Activated naive CD4-positive, alpha-beta T cell (primary cell): ENCODE measurements at places on chromosomes 7 and 10.

GRCh38 chr7:45692031-45692430, 117.9 kb downstream of the ADCY1 start:
- no peak for DNase-seq

GRCh38 chr10:28806951-28807759, 129.8 kb downstream of the BAMBI start:
- no peak for DNase-seq

- no peak for DNase-seq
These were observed 3.5 kb downstream of the ZNF467 start for GRCh38 chr7:149769915-149770314.

DNA sequence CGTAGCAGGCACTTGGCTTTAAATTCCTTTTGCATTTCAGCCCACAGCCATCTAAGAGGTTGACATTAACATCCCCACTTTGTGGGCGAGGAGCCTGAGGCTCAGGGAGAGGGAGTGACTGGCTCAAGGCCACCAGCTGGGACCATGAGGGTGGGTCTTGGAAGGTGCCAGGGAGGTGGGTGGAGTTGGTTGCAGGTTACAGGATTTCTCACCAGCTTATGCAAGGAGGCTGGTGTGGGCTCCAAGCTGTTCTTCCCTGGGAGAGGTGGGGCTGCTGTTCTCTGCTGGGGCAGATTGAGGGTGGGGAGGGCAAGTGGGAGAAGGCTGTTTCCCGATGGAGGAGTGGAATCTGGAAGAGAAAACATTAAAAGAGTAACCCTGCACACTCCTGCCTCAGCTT, 14.1 kb upstream of the C10orf95 start:
- no peak for DNase-seq

DNA sequence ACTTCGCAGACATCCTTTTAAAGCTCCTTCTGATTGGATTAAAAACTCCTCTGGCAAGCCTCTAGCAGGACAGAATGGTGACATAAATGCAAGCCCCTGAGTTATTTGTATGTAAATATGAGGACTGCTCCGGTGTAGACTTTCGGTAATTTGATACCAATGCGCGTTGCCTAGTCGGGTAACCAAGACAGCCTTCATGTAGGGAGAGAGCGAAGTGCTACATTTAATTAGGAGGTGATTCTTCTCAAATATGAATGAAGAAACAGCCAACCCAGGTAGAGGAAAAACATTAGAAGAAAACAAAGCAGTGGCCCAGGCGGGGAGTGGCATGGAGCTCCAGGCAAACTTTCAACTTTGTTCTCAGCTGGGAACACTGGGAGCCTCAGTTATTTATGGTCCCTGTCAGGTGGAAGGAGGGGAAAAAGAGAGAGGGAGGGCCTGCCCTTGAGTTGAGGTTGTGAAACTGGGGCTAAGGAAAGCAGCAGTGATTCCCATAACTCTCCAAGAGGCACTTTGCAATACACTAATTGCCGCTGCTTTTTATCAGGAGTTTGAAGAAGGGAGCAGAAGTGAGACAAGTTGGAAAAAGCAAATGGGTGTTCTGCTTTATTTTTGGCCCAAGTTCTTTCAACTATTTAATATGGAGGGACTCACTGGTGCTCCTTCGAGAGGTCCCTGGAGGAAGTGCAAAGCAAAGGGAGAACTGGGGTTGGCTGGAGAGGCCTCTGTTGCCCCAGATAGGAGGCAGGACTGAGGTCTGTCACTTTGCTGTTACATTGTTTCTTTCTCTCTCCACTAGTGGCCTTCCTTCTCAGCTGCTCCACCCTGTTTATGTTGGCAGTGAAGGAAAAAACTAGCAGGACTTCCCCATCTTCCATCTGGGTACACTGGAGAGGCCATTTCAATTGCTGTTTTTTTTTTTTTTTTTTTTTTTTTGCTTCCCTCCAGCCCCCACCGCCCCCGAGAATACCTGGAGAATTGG, 234.6 kb upstream of the CCDC6 start:
- no peak for DNase-seq

- DNase-seq = no peak
These were observed 62.2 kb upstream of the TRIM8 start for GRCh38 chr10:102581981-102582580.

DNA sequence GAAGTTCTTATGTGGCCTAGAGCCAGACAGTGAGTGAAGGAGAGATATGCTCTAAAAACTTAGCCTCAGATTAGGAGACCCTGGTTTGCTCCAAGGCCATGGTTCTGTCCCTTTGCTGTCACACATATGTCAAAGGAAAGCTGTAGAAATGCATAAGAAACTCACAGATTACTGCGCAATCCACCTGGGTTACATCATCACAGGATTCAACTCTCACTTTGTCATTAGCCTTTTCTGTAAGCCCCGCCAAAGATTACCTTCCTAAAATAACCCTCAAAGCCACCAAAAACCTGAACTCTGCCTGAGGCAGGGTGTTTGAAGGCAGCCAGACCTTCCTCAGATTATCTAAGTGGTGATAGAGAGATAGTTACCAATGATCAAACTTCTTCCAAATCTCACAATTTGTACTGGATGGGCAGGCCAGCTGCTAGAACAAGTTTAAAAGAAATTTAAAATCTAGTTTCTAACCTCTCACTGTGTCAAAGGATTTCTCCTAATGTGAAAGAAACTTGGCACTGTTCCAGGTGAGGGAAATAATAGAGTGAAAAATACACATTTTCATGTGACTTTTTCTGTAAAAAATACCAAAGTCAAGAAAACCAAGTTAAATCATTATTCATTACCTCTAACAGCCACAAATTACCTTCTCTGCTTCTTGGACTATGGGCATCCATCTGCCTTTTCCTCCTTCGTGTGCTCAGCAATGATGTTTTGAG, 567.2 kb downstream of the SUGCT start:
- no peak for DNase-seq

GRCh38 chr10:101441541-101442455, 87.8 kb downstream of the BTRC start:
- no peak for DNase-seq

DNA sequence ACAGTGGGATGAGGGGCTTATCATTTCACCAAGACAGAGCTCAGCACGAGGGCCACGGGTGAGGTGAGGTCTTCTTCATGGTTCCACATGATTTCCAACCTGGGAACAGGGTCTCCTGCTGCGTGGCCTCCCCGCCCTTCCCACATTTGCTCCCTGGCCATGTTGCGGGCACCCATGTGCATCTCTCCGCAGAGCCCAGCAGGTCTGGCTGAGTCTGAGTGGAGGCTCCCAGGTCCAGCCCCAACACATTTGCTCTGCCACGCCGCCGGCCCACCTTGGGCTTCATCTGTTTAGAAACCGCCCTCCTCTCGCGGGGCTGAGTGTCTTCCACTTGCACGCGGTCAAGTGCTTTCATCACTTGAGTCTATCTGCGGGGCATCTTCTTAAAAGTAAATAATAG, 14.8 kb upstream of the PRKAR1B start:
- DNase-seq = no peak

DNA sequence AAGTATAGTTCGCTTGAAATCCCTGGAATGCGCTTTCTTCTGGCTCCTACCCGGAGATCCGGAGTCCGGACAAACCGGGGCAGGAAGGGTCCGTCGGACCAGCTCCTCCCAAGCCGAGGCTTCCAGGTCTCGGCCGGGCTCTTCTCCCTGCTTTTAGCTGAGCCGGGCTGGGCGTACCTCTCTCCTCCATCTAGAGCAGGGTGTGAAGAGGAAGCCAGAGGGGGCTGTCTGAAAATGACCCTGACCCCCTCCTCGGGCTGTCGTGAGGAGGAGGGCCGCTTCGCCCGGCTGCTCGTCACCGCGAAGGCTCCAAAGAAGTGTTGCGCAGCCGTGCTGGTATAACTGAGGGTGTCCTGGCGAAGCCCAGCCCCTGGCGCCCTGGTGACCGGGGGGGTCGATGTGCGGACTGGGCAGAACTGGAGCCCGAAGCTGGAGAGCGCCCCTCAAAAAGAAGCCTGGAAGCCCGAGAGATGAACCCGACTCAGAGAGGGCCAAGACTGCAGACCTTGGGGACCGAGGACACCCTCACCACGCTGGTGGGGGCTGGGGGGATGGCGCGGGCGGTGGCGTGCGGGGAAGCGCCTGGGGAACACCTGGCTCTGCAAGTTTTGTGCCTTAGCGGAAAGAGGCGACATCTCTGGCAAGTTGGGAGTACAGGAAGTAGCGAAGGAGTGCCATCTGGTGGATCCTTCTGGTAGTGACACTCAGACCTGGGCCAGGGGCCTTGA, 5.7 kb downstream of the KAZALD1 start:
- DNase-seq = peak; percentile 52

DNA sequence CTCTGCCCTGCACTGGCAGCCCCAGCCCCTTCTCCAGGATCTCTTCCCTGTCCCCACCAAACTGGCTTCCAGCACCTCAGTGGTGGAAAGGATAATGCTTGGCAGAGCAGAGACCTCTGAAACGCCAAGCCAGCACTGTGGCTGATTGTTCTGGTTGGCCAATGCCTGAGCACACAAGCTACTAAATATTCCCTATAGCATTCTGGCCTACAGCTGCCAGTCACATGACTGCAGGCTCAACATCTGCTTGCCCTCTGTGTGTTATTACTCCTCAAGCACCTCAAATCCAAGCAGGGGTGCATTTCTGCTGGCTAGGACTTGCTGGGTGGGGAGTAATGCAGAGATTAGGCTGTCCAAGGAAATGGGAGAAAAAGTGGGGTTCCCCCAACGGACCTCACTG, 6.1 kb downstream of the TBATA start:
- no peak for DNase-seq

GRCh38 chr7:125136755-125137532, 207.3 kb upstream of the POT1 start:
- DNase-seq = no peak

DNA sequence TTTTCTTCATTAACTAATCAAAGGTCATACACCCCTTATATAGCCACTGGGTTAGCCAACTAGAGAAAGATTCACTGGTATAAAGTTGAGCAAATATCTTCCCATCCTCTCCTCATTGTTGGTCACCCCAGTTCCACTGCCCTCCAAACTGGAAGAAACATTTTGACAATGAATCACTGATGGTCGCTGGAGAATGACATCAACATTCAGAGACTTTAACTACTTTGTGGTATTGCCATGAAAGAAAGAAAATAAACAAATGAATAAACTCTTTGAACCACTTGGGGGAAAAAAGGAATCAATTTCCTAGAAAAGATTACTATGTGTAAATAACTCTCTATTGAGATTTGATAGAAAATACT, 23.4 kb downstream of the HYCC1 start:
- DNase-seq = no peak

GRCh38 chr7:1810961-1811849, 141.1 kb downstream of the ELFN1 start:
- DNase-seq = no peak

DNA sequence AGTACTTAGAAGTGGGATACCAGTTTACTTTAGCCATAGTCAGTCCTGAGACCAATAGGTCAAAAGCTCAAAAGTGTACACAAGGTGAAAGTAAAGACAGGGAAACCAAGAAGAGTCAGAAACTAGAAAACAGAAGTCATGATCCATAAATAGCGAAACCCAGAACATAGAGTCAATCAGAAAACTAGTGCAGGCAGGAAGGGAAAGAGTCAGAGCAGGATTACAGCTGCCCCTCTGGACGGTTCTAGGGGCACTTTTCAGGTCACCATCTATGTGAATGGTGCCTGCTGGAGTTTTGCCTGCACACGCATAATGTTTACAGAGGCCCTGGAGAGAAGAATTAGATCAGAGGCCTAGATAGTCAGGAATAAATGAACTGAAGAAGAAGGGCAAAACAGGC, 22.4 kb upstream of the DMTF1 start:
- DNase-seq = no peak
